ENCODE measurements at places on chromosomes 6 and 20. TPM values are rescaled to one million over a fixed set of nuclear protein-coding genes. Genes with fewer than 3 reads are reported as not detected.

GRCh38 chr20:61628901-61629601, 377.0 kb downstream of the CDH4 start:
- DNase-seq: no peak
- H3K4me1 ChIP-seq: no peaks in the 10 kb centered on the region
- H3K27ac ChIP-seq: no peak overlapping the region
- H3K4me3 ChIP-seq: no peak overlapping the region
- no peaks in the 10 kb centered on the region for H3K27me3 ChIP-seq
- no peaks in the 10 kb centered on the region for H3K36me3 ChIP-seq

DNA sequence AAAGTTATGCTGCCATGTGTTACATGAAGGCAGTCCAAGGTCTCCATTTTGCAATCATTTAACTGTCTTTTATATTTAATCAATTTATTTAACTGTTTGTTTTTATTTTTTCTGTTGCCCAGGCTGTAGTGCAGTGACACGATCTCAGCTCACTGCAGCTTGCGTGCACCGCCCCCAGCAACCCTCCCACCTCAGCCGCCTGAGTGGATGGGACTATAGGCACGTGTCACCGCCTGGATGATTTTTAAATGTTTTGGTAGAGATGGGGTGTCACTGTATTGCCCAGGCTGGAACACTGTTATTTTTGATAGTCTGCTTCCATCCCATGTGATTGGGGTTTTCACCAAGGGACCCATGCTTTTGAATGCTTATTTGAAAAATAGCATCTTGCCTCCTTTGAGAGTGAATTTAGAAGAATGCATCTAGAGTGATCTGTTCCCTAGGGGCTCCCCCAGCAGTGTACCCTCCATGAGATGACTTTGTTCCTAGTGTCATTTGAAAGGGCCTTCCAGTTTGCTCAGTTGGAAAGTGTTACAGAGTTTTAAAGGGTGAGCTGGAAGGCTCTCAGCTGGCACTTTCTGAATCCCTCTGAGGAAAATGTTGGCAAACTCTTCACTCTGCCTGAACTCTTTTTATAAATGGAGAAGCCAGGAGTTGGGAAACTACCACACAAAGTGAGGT, 143.4 kb downstream of the JARID2 start:
- DNase-seq: no peak
- no peak overlapping the region for H3K4me3 ChIP-seq
- H3K36me3 ChIP-seq: no peaks in the 10 kb centered on the region
- no peaks in the 10 kb centered on the region for H3K27me3 ChIP-seq

- H3K27me3 ChIP-seq: no peaks in the 10 kb centered on the region
- no peak for DNase-seq
- H3K4me1 ChIP-seq: no peaks in the 10 kb centered on the region
- H3K36me3 ChIP-seq: no peaks in the 10 kb centered on the region
- no peak overlapping the region for H3K27ac ChIP-seq
Observed at GRCh38 chr6:47069156-47069555, 27.0 kb upstream of the ADGRF1 start.

DNA sequence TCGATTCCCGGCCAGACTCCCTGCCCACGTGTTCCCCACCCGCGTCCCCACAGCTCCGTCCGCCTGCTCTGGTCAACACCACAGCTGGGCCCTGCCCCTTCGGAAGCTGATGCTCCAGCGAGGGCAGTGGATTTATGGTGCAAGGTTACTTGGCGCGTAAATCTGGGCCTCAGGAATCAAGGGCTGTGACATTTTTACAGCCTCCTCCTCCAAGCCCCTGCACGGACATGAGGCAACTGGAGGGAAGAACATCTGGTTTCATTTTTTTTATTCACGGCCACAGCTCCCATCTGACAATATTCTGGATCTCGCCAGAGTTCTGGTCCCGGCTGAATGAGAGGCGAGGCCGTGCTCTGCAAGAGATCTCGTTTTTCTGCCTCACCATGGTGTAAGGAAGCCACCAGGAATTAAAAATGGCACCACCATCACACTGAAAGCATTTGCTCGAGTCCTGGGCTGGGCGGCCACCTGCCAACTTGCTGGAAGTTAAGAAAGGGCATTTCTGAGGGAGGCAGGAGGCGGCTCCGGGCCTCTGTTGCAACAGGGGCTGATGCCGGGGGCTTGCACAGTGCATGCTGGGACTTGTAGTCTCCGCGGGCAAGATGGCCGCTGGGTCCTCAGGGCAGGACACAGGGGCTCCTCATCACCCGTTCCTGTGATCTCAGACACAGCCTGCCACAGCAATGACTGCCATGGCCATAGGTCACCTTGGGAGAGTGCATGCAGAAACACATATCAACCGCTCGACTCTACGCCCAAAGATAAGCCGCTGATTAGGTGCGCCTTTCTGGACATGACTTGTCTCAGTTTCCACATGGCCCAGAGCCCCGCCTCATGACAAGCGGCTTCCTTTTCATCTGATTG, 148.5 kb downstream of the LY86 start:
- H3K27me3 ChIP-seq: no peaks in the 10 kb centered on the region
- H3K27ac ChIP-seq: no peak overlapping the region
- no peak overlapping the region for H3K4me3 ChIP-seq
- no peaks in the 10 kb centered on the region for H3K4me1 ChIP-seq
- no peaks in the 10 kb centered on the region for H3K36me3 ChIP-seq
- DNase-seq: no peak

DNA sequence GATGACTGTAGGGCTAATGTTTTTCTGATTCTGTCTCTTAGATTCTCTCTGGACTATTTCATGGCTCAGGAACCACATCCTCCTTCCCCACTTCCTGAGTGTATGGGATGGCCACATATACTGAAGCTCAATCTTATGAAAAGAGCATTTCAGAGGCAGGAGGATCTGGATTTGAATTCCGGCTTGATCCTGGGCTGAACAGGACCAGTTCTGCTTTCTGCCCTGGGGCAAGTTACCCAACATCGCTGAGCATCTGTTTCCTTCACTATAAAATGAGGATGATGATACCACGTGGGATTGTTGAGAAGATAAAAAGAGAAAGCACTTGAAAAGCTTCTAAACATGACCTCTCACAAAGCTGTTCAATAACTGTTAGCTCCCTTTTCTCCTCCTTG, 168.4 kb upstream of the TNFAIP3 start:
- peaks cover 14% of the 10 kb centered on the region for H3K4me1 ChIP-seq
- DNase-seq: no peak
- H3K4me3 ChIP-seq: no peak overlapping the region
- no peaks in the 10 kb centered on the region for H3K36me3 ChIP-seq
- no peak overlapping the region for H3K27ac ChIP-seq

- DNase-seq: no peak
- no peaks in the 10 kb centered on the region for H3K4me1 ChIP-seq
- no peaks in the 10 kb centered on the region for H3K36me3 ChIP-seq
Observed at GRCh38 chr20:47956268-47956995, 171.2 kb upstream of the SULF2 start.

DNA sequence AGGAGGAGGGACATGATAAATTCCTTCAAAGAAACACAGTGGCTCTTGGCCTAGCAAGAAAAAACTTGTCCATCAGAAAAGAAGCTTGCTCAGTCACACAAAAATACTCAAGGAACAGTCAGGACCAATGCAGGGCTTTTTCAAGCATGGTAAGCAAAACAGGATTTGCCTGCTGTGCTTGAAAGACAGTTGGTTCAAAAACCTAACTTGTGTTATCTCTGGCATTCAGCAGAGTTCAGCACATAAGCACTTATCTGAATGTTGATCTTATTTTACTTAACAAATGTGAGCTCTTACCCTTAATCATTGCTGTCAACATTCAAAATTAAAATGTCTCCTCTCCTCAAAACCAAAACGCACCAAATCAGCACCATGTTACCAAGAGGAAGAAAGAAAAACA, 38.3 kb downstream of the ATG5 start:
- no peak overlapping the region for H3K4me3 ChIP-seq
- no peaks in the 10 kb centered on the region for H3K36me3 ChIP-seq
- H3K27ac ChIP-seq: no peak overlapping the region
- no peak for DNase-seq
- H3K4me1 ChIP-seq: no peaks in the 10 kb centered on the region
- H3K27me3 ChIP-seq: no peaks in the 10 kb centered on the region

- no peaks in the 10 kb centered on the region for H3K36me3 ChIP-seq
- no peak overlapping the region for H3K4me3 ChIP-seq
- H3K27me3 ChIP-seq: no peaks in the 10 kb centered on the region
Observed at GRCh38 chr6:14478381-14479225, 361.0 kb downstream of the CD83 start.

GRCh38 chr6:77604476-77604875, 48.4 kb upstream of the MEI4 start:
- no peaks in the 10 kb centered on the region for H3K27me3 ChIP-seq
- no peaks in the 10 kb centered on the region for H3K4me1 ChIP-seq
- no peak overlapping the region for H3K4me3 ChIP-seq
- H3K27ac ChIP-seq: no peak overlapping the region
- no peak for DNase-seq

- H3K27ac ChIP-seq: no peak overlapping the region
- H3K4me3 ChIP-seq: no peak overlapping the region
- no peaks in the 10 kb centered on the region for H3K4me1 ChIP-seq
- H3K36me3 ChIP-seq: no peaks in the 10 kb centered on the region
- no peaks in the 10 kb centered on the region for H3K27me3 ChIP-seq
- no peak for DNase-seq
Observed at GRCh38 chr6:25194172-25194678, 84.9 kb upstream of the CARMIL1 start.

DNA sequence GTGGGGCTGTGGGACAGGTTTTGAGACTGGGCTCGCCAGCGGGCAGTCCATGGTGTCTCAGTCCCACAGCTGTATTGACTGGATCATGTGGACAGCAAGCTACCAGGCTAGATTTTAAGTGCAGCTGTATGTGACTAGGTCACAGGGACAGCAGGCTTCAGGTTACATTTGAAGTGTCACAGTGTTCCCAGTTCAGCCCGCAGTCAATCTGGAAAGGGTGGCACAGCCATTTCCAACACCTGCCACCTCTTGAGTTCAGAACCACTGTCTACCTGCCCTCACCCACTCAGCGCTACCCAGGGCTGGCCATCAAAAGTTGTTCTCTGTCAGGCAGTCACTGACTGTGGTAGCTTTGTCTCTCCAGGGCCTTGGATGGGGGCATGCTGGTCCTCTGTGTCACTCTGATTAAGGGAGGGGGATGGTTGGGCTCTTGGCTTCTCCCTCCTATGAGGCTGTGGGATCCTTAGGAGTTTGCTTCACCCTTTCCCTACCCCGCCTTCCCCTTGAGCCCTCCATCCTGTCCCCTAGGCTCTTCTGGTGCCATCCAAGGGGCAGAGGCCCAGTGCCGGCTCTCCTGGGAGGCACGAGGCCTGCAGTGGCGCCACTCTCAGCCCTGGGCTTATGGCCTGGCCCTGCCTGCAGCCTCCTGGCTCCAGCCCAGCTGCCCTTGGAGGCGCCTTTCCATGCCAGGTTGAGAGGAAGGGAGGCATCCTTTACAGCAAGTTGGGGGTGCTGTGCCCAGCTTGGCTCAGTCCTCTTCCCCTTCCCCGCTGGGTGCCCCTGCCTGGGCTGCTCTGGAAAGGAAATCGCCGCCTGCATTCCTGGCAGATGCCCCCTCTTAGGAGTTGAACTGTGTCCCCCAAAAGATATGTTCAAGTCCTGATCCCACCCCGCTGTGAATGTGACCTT, 44.9 kb downstream of the PNLDC1 start:
- no peaks in the 10 kb centered on the region for H3K36me3 ChIP-seq
- H3K4me3 ChIP-seq: no peak overlapping the region
- H3K27ac ChIP-seq: no peak overlapping the region
- H3K27me3 ChIP-seq: no peaks in the 10 kb centered on the region

- H3K27me3 ChIP-seq: no peaks in the 10 kb centered on the region
- no peak overlapping the region for H3K4me3 ChIP-seq
- H3K36me3 ChIP-seq: no peaks in the 10 kb centered on the region
- H3K4me1 ChIP-seq: peaks cover 34% of the 10 kb centered on the region
Observed at GRCh38 chr20:50911716-50912115, 19.5 kb downstream of the ADNP start.

- DNase-seq: no peak
- no peaks in the 10 kb centered on the region for H3K36me3 ChIP-seq
- H3K27me3 ChIP-seq: no peaks in the 10 kb centered on the region
- H3K4me3 ChIP-seq: no peak overlapping the region
- no peaks in the 10 kb centered on the region for H3K4me1 ChIP-seq
Observed at GRCh38 chr6:46684771-46685170, 2.9 kb upstream of the TDRD6 start.

DNA sequence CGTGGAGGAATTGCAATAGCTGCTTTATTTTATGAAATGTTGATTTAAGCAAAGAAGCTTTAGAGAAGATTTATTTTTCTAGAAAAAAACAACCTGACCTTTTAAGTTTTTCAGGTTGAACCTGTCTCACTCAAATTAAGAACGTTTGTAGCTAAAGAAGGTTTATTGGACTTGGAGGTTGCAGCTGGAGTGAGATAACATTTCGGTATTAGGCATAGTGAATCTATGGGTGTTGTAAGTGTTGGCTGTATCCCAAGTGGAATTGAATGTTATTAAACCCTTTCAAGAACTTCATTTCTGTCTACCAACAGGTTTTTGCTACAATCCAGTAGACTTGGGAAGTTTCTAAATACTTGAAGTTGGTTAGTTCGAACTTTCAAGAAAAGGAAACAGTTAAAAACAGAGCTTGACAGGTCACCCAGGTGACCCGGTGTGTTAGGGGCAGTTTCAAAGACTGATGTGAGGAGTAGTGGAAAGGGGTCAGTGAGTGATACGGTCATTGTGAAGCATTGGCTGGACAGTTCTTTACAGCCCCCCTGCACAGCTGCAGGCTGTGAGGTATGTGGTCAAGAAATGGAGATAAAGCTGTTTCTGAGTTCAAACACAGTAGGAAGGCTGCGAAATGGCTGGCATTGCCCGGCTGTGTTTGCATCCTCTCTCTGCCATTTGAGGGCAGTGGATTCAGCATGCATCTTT, 2.4 kb upstream of the TBCC start:
- no peak for DNase-seq
- H3K36me3 ChIP-seq: no peaks in the 10 kb centered on the region
- H3K4me3 ChIP-seq: no peak overlapping the region
- H3K4me1 ChIP-seq: peaks cover 29% of the 10 kb centered on the region
- H3K27me3 ChIP-seq: no peaks in the 10 kb centered on the region

GRCh38 chr6:129345890-129346289, 364.1 kb downstream of the ARHGAP18 start:
- no peak overlapping the region for H3K27ac ChIP-seq
- H3K36me3 ChIP-seq: no peaks in the 10 kb centered on the region
- DNase-seq: no peak
- H3K27me3 ChIP-seq: no peaks in the 10 kb centered on the region

DNA sequence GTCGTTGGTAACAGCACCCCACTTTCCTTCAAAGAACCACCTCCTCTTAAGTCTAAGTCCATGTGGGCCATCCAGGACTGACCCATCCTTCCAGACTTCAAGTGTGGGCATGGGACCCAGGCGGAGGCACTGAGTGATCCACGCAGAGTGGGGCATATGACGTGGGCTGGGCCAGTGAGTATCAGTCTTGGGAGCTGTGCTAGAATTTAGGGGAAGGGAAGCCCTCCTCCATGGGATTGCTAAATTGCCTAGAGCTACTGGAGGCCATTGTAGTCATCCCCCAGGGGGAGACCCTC, 35.3 kb upstream of the KCNB1 start:
- no peaks in the 10 kb centered on the region for H3K27me3 ChIP-seq
- DNase-seq: no peak
- no peak overlapping the region for H3K4me3 ChIP-seq
- no peaks in the 10 kb centered on the region for H3K36me3 ChIP-seq

GRCh38 chr20:57770852-57771720, 61.3 kb upstream of the PMEPA1 start:
- no peak overlapping the region for H3K27ac ChIP-seq
- H3K27me3 ChIP-seq: no peaks in the 10 kb centered on the region
- no peak for DNase-seq
- no peaks in the 10 kb centered on the region for H3K4me1 ChIP-seq
- no peak overlapping the region for H3K4me3 ChIP-seq
- H3K36me3 ChIP-seq: no peaks in the 10 kb centered on the region

RAB32 gene
- total RNA-seq: 22.5 TPM

SMLR1 gene
- total RNA-seq: not detected

NPEPL1 gene
- 49.5 TPM for total RNA-seq

CLPSL1 gene
- total RNA-seq: not detected

SLC26A8 gene
- total RNA-seq: 0.66 TPM

IL20RA gene
- total RNA-seq: not detected

MAP3K5 gene
- total RNA-seq: 30.0 TPM

NKX2-4 gene
- total RNA-seq: not detected

Measured in naive thymus-derived CD4-positive, alpha-beta T cell (primary cell).